ENCODE measurements at places on chromosomes 7 and 10. TPM values are rescaled to one million over a fixed set of nuclear protein-coding genes. Genes with fewer than 3 reads are reported as not detected.
A peak's percentile ranks its signal among the peaks of the same experiment; 100 is the strongest.

GRCh38 chr10:88883448-88883809 lies 3.4 kb downstream of the STAMBPL1 start:
- peak overlapping the region; percentile 58 for H3K27ac ChIP-seq
- H3K27me3 ChIP-seq, result no peaks in the 10 kb centered on the region
- H3K4me3 ChIP-seq, result peak overlapping the region; percentile 18
- peaks cover 28% of the 10 kb centered on the region for H3K4me1 ChIP-seq
- no peak for DNase-seq

DNA sequence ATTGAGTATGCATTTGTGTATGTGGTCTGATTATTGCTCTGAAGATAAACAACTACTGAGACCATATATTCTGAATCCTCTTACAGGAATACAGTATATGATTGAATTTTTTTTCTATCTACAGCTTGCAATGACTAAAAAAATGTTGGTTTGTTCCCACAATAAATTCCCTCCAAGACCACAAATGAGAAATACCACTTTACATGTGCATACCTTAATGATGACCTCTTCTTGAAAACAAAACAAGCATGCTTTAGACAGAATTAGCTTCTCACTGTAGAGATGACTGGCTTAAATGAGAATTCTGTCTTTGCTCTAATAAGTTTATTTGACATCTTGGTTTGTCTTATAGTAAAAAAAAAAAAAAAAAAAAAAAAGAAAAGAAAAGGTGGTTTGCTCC lies 241.5 kb downstream of the PCDH15 start:
- peak; percentile 88 for DNase-seq
- H3K27ac ChIP-seq, result peak overlapping the region; percentile 7
- no peaks in the 10 kb centered on the region for H3K4me1 ChIP-seq
- H3K36me3 ChIP-seq, result no peaks in the 10 kb centered on the region
- H3K27me3 ChIP-seq, result no peaks in the 10 kb centered on the region

DNA sequence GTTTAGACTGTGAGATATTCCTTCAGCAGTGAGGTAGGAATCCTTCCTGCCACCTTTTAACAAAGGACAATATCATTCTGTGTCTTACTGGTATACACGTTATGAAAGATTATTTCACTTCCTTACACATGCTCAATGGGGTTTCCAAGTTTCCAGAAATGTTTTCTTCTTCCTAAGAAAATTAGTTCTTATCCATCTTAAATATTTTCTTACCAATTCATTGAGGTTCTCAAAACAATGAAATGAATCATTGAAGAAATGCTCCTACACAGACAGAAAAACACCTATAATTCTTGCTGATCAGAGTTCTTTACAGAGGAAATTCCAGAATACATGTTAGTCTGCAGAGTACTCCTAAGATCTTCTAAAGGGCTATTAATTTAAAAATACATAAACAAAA lies 51.4 kb upstream of the SEC61G start:
- no peaks in the 10 kb centered on the region for H3K36me3 ChIP-seq
- no peak overlapping the region for H3K4me3 ChIP-seq
- peak overlapping the region; percentile 87 for H3K27ac ChIP-seq
- DNase-seq, result peak; percentile 54

GRCh38 chr10:45468079-45468478 lies 94.1 kb downstream of the ALOX5 start:
- no peak overlapping the region for H3K4me3 ChIP-seq
- DNase-seq, result no peak
- no peaks in the 10 kb centered on the region for H3K4me1 ChIP-seq
- no peaks in the 10 kb centered on the region for H3K36me3 ChIP-seq
- H3K27ac ChIP-seq, result no peak overlapping the region
- no peaks in the 10 kb centered on the region for H3K27me3 ChIP-seq

GRCh38 chr10:22854935-22855421 lies 72.9 kb upstream of the ARMC3 start:
- peak; percentile 38 for DNase-seq
- H3K4me3 ChIP-seq, result no peak overlapping the region
- peaks cover 3% of the 10 kb centered on the region for H3K4me1 ChIP-seq
- H3K27ac ChIP-seq, result no peak overlapping the region
- no peaks in the 10 kb centered on the region for H3K36me3 ChIP-seq
- H3K27me3 ChIP-seq, result no peaks in the 10 kb centered on the region

Gene HGF
- not detected for total RNA-seq

Gene SPDYE1
- not detected for total RNA-seq

Gene SDK1
- 4.2 TPM for total RNA-seq

Gene ANKRD61
- 0.18 TPM for total RNA-seq

Gene GPR37
- total RNA-seq, result 9.8 TPM

Gene CFAP70
- total RNA-seq, result 1.3 TPM

Gene ASZ1
- total RNA-seq, result not detected

Gene FRAT1
- total RNA-seq, result 1.4 TPM

Gene PRTFDC1
- total RNA-seq, result 10.6 TPM

Gene RBP4
- total RNA-seq, result 0.36 TPM

Gene RGS10
- total RNA-seq, result 40.1 TPM

Gene GDF10
- 6.1 TPM for total RNA-seq

Gene SLC13A1
- total RNA-seq, result not detected

Gene UPK3BL2
- 3.3 TPM for total RNA-seq

Gene GPR26
- 0.09 TPM for total RNA-seq

Gene ZNF503
- 11.1 TPM for total RNA-seq

Gene ZNF22
- total RNA-seq, result 10.9 TPM

Gene ADAMTS14
- 30.2 TPM for total RNA-seq

Gene CRHR2
- total RNA-seq, result not detected

Gene PDE1C
- 14.9 TPM for total RNA-seq

All from astrocyte (in vitro differentiated cells and primary cell).